ENCODE measurements at places on chromosomes 7 and 10.

GRCh38 chr7:105666324-105666723 lies 85.0 kb upstream of the EFCAB10 start:
- DNase-seq: no peak

DNA sequence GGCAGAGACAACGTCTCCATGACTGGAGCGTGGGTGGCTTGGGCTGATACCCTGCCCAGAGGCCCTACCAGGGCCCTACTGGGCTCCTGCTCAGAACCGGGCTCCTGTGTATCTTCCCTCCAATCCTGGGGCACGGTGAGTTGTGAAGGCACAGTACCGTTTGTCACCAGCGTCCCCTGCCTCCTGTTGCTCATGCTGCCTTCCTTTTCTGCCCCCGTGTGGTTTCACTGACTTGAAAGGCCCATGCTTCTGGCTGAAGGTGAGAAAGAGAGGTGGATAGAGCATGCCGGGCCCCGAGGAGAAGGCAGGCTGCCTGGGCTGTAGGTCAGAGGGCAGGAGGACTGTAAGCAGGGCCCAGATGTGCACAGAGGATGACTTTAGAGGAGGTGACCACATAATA lies 9.1 kb upstream of the DMBT1 start:
- peak; percentile 58 for DNase-seq

- DNase-seq: no peak
Observed at GRCh38 chr7:32611201-32612099, 116.2 kb downstream of the AVL9 start.

GRCh38 chr7:81327468-81328266 lies 408.8 kb upstream of the SEMA3C start:
- no peak for DNase-seq

GRCh38 chr7:159098424-159098786 lies 46.3 kb downstream of the VIPR2 start:
- DNase-seq: no peak

DNA sequence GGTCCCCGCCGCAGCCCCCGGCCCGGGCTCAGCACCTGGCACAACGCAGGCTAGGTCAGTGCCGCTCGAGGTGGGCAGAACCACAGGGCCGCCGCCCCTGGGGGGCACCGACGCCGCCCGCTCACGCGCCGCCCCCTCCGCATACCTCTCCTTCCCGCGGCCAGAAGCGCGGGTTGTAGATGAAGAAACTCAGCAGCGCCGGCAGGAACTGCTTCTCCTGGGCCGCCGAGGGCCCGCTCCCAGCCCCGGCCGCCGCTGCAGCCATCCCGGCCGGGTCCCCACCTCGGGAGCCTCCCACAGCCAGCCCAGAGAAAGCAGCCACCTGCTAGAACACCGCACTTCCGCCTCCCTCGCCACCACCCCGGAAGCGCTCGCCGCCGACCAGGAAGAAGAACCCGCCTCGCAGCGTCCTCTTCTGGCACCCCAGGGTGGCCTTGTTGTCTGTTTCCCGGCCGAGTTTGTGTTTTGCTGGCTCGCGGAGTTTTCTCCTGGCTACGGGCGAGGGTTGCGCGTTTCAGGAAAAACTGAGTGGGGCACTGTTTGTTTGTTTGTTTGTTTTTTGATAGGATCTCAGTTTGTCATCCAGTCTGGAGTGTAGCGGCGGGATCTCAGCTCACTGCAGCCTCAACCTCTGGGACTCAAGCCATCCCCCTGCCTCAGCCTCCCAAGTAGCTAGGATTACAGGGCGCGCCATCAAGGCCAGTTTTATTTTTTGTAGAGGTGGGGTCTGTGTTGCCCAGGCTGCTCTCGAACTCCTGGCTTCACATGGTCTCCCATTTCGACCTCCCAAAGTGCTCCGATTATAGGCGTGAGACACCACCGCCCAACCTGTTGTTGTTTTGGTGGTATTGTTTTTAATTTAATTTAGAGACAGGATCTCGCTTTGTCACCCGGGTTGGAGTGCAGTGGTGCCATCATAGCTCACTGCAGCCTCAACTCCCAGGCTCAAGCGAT lies 17.7 kb downstream of the OCM2 start:
- DNase-seq: peak; percentile 83

- DNase-seq: no peak
Observed at GRCh38 chr7:135262623-135263320, 29.1 kb downstream of the STRA8 start.

GRCh38 chr7:130293521-130293920 lies 560 bp downstream of the CPA4 start:
- DNase-seq: no peak

GRCh38 chr7:122829962-122830361 lies 56.3 kb downstream of the CADPS2 start:
- no peak for DNase-seq

GRCh38 chr7:120170834-120171233 lies 102.1 kb upstream of the KCND2 start:
- DNase-seq: no peak

DNA sequence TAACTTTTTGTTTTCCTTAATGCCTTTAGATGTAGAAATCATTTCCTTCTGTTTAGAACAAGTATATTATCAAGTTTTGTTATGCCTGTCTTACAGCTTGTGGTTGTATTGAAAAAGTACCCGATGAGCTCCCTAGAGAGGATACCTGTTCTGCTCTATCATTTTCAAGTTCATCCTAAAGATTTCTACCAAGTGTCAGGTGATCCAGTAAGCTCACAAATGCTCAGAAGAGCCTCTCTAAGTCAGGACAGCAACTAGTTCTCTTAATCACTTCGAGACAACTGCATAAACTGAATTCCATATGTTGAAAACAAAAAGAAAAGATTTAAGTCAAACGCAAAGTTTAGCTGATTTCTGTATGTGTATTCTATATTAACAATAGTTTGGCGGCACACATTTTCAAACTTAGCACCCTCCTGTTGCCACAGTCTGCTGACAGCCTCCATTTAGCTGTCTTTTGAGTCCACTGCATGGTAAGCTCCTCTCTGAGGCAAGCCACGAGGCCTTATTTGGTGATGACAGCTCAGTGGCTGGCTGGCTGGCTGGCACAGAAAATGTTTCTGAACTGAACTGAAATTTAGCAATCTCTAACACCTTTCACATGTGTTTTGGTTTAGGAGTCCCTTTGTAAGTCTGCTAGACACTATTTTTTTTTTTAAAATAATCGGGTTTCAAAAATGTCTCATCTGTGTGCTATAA lies 59.4 kb downstream of the SEMA3C start:
- no peak for DNase-seq

- no peak for DNase-seq
Observed at GRCh38 chr7:47758546-47758945, 176.6 kb upstream of the TNS3 start.

DNA sequence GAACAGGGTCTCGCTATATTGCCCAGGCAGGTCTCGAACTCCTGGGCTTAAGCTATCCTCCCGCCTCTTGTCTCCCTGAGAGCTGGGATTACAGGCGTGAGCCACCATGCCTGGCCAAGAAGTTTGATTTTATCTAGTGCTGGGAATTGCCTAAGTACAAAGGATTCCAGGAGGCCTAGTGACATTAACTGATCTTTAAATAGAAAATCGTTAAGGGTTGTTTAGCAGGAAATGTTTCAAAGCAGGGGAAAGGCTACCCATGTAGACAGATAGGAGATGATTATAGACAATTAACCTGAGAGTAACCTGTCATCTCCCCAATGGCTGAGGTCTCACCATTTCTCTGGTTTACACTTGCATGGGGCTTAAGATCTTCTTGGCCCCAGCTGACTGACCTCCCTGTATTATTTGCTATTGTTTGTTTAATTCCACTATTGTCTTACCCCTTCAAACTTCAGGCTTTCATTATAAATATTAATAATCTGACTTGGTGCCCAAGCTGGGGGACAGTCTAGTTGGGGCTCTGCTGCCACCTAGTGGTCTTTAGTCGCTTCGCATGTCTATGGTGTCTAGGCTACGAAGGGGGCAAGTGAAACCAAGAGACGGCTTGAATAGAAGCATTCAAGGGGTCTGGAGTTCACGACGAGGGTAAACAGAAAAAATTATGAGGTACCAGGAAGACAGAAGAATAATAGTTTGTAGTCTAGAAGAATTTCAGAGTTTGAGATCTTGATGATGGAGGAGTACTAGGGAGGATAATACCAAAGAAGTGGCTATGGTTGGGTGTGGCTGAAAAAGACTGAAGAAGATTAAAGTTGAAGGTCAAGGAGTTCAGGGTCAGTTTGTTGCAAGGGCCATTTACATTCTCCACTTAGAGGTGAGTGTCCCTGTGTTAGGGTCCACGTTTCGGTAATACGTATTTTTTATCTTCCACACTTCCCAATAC lies 40.4 kb upstream of the BPGM start:
- DNase-seq: peak; percentile 62

- peak; percentile 12 for DNase-seq
Observed at GRCh38 chr10:88027570-88027969, 164.1 kb downstream of the PTEN start.

DNA sequence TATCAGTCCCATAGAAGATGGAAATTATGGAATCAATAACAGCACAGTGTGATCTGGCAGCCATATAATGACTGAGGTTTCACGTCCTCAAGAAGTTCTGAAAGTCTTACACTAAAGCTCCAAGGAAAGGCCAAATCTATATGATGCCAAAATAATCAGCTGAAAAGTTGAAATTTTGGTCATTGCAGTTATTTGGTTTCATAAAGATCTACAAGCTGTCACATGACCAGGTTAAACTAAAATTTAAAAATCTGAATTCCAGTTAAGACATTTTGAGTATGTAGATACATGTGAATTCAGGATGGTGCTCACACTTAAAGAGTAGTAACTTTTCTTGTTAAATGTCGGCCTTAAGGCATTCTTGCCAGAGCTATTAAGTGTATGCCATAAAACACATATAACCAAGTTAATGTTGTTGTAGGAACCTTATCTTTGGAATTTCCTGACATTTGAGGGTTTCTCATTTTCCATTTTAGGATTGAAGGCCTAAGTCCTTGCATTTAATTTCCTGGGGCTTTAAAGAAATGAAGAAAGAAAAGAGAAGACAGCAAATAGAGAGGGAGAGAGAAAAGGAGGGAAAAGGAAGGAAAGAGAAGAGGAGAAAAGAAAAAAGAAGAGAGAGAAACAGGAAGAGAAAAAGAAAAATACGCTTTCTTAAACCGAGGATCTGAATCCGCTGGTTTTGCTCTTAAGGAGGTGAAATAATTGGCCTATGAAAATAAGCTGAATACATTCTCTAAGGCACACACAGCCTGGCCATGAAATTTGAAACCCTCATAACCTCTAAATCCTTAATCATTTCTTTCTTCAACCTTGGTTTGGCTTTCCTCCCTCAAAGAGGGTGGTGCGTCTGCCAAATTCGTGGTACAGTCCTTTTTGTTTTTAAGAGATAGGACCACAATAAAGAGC lies 43.8 kb downstream of the DENND2A start:
- DNase-seq: no peak

GRCh38 chr7:44285561-44285960 lies 39.8 kb downstream of the CAMK2B start:
- DNase-seq: no peak

DNA sequence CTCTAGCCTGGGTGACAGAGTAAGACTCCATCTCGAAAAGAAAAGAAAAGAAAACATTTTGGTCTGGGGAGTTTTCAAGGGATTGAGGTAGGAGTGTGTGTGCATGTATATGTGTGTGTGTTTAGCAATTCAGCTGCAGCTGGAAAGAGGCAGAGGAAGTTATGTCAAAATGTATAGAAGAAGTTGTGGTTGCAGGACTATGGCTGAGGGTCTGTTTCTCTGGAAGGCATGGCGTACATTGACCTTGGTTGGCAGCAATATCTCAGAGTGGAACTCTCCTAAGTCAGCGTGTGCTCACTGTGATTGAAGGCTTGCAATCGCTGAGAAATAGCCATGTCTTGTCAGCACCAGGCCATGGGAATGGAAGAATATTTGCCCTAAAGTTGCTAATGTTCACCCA lies 28.6 kb upstream of the RHBDD2 start:
- DNase-seq: no peak

All from CD4-positive, alpha-beta T cell treated with Interleukin-21 for 1 hour (primary cell).